Airway epithelial cell (primary cell): ENCODE measurements at places on chromosomes 2 and 18. TPM values are rescaled to one million over a fixed set of nuclear protein-coding genes. Genes with fewer than 3 reads are reported as not detected.

Gene SCN3A
- not detected in 2 replicates for total RNA-seq

Gene EXOC6B
- total RNA-seq = 16.8 and 23.4 TPM in 2 replicates

Gene GNLY
- total RNA-seq = not detected in 2 replicates

Gene GLI2
- 0.56 and 0.85 TPM in 2 replicates for total RNA-seq

Gene MOCOS
- 1.2 and 2.9 TPM in 2 replicates for total RNA-seq

Gene BUB1
- 19.9 and 31.2 TPM in 2 replicates for total RNA-seq

Gene RBM44
- 0.09 and 0.28 TPM in 2 replicates for total RNA-seq

Gene SP3
- 38.6 and 52.8 TPM in 2 replicates for total RNA-seq

Gene SNTG2
- not detected in 2 replicates for total RNA-seq

Gene IL36RN
- total RNA-seq = 9.6 and 11.6 TPM in 2 replicates

Gene DNAH6
- total RNA-seq = 0.05 and 0.63 TPM in 2 replicates

Gene CKAP2L
- 10.9 and 15.3 TPM in 2 replicates for total RNA-seq

Gene LAMA3
- total RNA-seq = 362 and 462 TPM in 2 replicates

Gene CD226
- total RNA-seq = 0.14 TPM in 1 of 2 replicates, not detected in the other

Gene HOXD13
- total RNA-seq = not detected in 2 replicates

Gene LPIN2
- total RNA-seq = 3.6 and 4.4 TPM in 2 replicates

Gene SH3RF3
- total RNA-seq = 0.78 and 1.1 TPM in 2 replicates

Gene SERPINB11
- 0.05 and 0.35 TPM in 2 replicates for total RNA-seq

Gene ODC1
- 251 and 253 TPM in 2 replicates for total RNA-seq

Gene KCNG2
- total RNA-seq = 0.21 TPM in 1 of 2 replicates, not detected in the other
